ENCODE measurements at places on chromosomes 11 and 22. TPM values are rescaled to one million over a fixed set of nuclear protein-coding genes. Genes with fewer than 3 reads are reported as not detected.

The CCDC116 gene
- total RNA-seq: 0.18 TPM

The NAALAD2 gene
- 0.14 TPM for total RNA-seq

The CARD18 gene
- not detected for total RNA-seq

The BET1L gene
- total RNA-seq: 15.8 TPM

The FJX1 gene
- total RNA-seq: 10.4 TPM

The BCO2 gene
- total RNA-seq: 7.5 TPM

The GGT1 gene
- 4.3 TPM for total RNA-seq

The PLEKHB1 gene
- 0.85 TPM for total RNA-seq

The OTOG gene
- not detected for total RNA-seq

The SLC22A9 gene
- total RNA-seq: not detected

The EFCAB6 gene
- 2.1 TPM for total RNA-seq

The SEPTIN3 gene
- 0.14 TPM for total RNA-seq

The NDUFS8 gene
- total RNA-seq: 99.7 TPM

The PC gene
- total RNA-seq: 33.3 TPM

The MED17 gene
- 16.8 TPM for total RNA-seq

The PKDREJ gene
- under 0.01 TPM for total RNA-seq
